T-cell (primary cell): ENCODE measurements at places on chromosomes 7 and 10. TPM values are rescaled to one million over a fixed set of nuclear protein-coding genes. Genes with fewer than 3 reads are reported as not detected.

GRCh38 chr10:30013757-30014156 lies 45.6 kb downstream of the JCAD start:
- H3K36me3 ChIP-seq: no peaks in the 10 kb centered on the region
- H3K4me3 ChIP-seq: no peak overlapping the region
- no peak for DNase-seq
- no peak overlapping the region for H3K27ac ChIP-seq
- H3K27me3 ChIP-seq: no peaks in the 10 kb centered on the region
- H3K4me1 ChIP-seq: no peaks in the 10 kb centered on the region

DNA sequence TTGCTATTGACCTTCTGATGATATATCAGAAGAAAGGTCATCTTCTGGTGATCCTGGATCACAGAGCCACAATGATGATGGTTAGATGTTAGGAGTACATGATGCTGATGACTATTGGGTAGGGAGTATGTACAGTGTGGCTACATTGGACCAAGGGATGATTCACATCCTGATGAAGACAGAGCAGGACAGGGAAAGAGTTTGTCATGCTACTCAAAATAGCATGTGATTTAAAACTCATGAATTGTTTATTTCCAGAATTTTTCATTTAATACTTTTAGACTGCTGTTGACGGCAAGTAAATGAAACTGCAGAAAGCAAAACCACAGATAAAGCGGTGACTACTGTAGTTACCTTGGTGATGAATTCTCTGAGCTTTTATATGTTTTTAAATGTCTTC lies 397.3 kb downstream of the PPP1R3A start:
- H3K27me3 ChIP-seq: no peaks in the 10 kb centered on the region
- no peaks in the 10 kb centered on the region for H3K36me3 ChIP-seq
- no peak overlapping the region for H3K27ac ChIP-seq
- no peak for DNase-seq

Gene C10orf62
- not detected for total RNA-seq

- H3K4me1 ChIP-seq: peaks cover 16% of the 10 kb centered on the region
- H3K4me3 ChIP-seq: no peak overlapping the region
- no peaks in the 10 kb centered on the region for H3K27me3 ChIP-seq
Observed at GRCh38 chr10:74851831-74852230, 25.4 kb downstream of the KAT6B start.

DNA sequence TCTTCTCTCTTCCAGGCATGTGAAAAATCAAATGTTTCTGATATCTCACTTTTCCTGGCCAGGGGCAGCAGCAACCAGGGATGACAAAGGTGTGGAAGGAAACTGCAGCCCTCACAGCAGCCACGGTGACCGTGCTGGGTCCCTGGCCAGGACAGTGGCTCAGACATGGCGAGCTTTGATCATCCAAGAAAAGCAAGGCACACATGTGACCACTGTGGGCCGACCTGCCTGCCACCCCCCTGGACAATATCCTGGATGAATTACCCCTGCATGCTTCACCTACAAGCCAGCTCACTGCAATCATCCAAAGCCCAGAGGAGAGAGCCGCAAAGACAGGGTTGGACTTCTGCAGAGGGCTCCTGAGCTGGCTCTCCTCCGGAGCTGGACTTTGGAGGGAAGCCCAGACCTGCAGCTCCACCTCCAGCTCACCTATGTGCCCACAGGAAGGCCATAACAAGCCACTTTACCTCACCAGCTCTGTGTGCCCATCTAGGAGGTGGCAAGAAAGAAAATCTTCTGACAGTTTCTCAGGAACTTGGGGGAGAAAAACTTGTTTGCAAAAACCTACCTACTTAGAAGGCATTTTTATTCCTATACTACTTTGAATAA lies 2.7 kb downstream of the CHST15 start:
- H3K27me3 ChIP-seq: peaks cover 54% of the 10 kb centered on the region
- no peaks in the 10 kb centered on the region for H3K36me3 ChIP-seq
- no peak overlapping the region for H3K27ac ChIP-seq
- no peak for DNase-seq
- H3K4me3 ChIP-seq: no peak overlapping the region

DNA sequence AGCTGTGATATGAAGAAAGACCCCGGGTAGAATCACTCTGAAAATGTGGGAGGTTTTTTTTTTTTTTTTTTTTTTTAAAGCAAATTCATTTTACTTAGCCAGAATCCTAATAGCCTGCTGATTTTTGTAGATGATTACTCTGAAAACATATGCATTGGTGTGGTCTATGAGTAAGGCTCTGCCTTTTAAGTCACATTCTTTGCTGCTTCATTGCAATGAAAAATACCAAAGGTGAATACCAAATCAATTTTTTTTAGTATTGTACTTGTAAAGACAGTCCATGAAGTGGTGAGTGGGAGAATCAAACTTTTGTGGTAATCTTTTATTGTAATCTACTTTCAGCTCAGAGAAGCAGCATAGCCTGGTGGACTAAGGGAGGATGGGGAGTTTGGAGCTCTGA lies 130.3 kb downstream of the SDK1 start:
- no peak overlapping the region for H3K27ac ChIP-seq
- no peaks in the 10 kb centered on the region for H3K27me3 ChIP-seq
- H3K36me3 ChIP-seq: no peaks in the 10 kb centered on the region
- H3K4me3 ChIP-seq: no peak overlapping the region
- no peak for DNase-seq
- H3K4me1 ChIP-seq: no peaks in the 10 kb centered on the region

GRCh38 chr10:45198486-45199204 lies 116.8 kb downstream of the OR13A1 start:
- DNase-seq: no peak
- no peak overlapping the region for H3K4me3 ChIP-seq
- no peaks in the 10 kb centered on the region for H3K36me3 ChIP-seq
- no peak overlapping the region for H3K27ac ChIP-seq

DNA sequence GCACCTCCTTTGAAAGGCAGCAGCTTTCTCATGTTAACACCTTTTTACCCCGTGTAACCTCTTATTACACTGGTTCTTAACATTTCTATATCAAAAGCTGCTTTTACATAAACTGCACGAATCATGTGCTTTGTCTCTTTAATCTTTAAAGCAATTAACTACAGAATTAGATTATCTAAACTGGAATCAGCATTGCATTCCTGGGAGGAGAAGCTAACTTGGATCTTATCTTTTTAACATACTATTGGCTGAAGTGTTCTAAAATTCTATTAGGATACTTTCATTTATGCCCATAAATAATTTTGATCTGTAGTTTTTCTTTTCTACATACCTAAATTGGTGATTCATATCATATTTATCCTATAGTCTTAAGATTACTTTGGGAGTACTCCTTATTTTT lies 428.4 kb upstream of the IGFBP3 start:
- H3K36me3 ChIP-seq: no peaks in the 10 kb centered on the region
- H3K27ac ChIP-seq: no peak overlapping the region
- no peaks in the 10 kb centered on the region for H3K4me1 ChIP-seq

Gene TMEM236
- not detected for total RNA-seq

- no peak for DNase-seq
- no peaks in the 10 kb centered on the region for H3K4me1 ChIP-seq
- H3K36me3 ChIP-seq: no peaks in the 10 kb centered on the region
Observed at GRCh38 chr7:1343551-1343950, 110.9 kb downstream of the UNCX start.

DNA sequence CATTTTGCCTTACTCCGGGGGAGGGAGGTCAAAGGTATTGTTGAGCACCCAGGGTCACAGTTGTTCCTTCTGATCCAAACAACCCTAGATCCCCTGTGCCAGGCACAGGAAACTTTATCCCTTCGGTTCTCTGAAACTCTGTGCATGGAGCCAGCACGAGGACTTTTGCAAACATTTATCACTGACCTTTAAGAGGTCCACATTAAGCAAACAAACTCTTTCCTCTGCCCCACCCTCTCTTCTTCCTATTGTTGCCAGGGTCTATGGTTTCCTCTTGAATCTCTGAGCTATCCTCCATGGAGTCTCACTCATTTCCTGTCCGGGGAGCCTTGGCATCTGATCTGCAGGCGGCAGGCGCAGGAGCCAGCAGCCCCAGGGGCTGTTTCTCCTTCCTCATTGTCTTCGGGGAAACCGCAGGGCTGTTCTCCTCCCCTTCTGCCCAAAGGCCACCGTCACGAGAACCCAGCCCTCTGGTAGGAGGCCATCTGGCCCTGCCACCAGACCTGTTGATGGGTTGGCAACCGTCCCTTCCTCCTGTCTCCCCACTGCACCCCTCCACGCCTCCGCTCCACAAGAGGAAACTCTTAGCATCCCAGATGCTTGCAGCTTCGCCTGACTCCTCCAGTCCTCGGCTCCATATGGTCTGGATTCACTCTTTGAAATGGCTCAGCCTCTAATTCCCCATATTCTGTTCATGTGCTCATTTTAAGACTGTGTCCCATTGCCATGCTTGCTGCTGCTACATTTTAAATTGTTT lies 327.3 kb upstream of the NRP1 start:
- H3K36me3 ChIP-seq: no peaks in the 10 kb centered on the region
- H3K4me3 ChIP-seq: no peak overlapping the region
- DNase-seq: no peak
- H3K27me3 ChIP-seq: no peaks in the 10 kb centered on the region
- H3K4me1 ChIP-seq: no peaks in the 10 kb centered on the region

Gene SLC13A1
- not detected for total RNA-seq
